Memory B cell (primary cell): ENCODE measurements at places on chromosomes 1 and 21.

- no peak for DNase-seq
These were observed 13.6 kb downstream of the RD3 start for GRCh38 chr1:211478376-211478775.

DNA sequence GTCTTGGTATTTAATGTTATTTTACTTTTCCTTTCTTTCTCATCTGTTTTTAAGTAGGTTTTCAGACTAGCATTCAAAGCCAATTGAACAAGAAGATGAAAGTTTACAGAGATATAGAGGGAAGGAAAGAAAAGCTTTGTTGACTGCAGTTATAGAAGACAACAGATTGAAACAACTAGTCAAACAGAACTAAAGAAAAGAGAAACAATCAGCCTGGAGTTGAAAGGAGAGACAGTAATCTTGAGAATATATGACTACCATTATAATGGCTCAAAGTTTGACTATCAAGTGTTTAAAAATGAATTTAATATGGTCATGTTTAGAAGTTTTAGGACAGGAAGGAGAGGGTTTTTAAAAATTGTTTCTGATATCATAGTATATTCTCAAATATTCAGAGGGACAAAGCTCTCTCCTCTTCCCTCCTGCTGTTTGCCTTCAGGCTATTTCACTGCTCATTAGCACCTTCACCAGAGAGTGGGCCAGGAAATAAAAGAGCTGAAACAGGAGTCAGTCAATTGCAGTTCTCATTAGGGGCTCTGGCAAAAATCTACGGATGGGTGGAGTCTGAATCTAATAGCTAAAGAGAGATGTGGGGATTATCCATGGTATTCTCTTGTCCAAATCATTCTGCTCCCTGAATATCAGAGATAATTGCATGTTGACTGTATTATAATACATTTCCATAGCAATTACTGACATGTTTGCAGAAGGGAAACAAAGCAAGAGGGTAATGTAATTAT is 577.8 kb downstream of the BRINP3 start:
- no peak for DNase-seq

DNA sequence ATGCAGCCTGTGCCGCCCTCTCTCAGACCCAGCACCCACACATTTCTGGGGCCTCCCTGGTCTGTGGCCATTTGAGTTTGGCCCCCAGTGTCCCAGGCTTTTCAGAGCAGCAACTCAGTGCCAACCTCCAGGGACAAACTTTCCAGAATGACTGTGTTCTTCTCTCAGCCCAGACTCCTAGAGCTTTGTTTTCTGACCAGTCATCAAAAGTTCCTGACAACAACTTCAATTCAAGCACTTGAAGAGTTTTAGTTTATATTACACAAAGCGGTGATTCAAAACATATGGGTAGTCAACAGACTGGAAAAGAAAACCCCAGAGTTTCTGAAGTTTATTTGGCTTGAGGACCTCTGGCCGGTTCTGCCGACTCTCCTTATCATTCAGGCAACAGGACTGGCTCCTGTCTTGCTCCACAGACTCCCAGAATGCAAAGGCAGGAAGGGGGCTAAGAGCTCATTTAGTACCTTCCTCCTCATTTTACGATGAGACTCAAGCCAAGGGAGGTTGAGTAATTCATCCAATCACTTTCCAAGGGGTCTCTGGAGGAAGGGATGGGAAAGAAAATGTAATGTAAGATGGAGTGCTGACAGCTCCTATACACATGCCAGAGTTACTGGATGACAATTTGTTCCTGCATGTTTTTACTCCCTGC is 27.0 kb upstream of the TIAM1 start:
- no peak for DNase-seq

DNA sequence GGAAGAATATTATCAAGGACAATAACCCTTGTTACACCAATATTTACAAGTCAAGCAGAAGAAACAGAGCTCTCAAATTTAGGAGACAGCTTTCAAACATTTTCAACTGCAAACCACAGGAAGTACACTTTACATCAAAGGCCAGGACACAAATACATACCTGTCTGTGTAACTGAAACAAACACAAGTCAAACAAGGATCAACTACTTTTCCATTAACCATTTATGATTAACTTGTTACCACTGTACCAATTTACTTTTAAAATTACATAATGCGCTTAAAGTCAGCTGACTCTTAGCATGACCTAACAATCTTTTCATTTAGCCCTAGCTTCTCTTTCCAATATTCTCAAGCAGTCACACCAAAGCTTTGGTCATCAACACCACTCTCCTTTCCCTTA is 43.5 kb downstream of the TRIM33 start:
- no peak for DNase-seq

GRCh38 chr1:15523104-15524020 is 653 bp downstream of the CASP9 start:
- DNase-seq: no peak

GRCh38 chr1:230215529-230215928 is 148.5 kb downstream of the GALNT2 start:
- DNase-seq: no peak

GRCh38 chr1:63524201-63524600 is 876 bp downstream of the EFCAB7 start:
- DNase-seq: no peak

GRCh38 chr1:55654171-55654570 is 439.0 kb upstream of the USP24 start:
- no peak for DNase-seq

- no peak for DNase-seq
These were observed 240.9 kb upstream of the CAMK1G start for GRCh38 chr1:209342441-209343175.

GRCh38 chr1:161725908-161726472 is 4.6 kb downstream of the FCRLB start:
- DNase-seq: peak; percentile 58

GRCh38 chr21:40672602-40673001 is 174.4 kb downstream of the DSCAM start:
- no peak for DNase-seq

- DNase-seq: no peak
These were observed 49.0 kb downstream of the CCN1 start for GRCh38 chr1:85629532-85629920.

DNA sequence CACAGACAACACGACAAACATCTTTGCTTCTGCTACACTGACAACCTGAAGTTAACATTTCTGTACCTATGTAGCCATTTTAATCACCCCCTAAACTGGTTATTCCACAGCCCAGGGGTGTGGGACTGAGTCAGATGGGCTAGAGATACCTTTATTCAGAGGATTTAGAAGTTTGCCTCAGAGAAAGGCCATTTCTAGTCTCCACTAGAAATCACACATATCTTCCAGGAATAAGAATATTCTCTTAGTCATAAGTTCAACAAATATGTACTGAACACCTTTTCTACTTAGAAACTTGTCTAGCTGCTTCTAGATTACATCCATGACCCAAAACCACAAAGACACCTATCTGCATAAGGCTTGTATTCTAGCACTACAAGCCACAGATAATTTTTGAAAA is 38.8 kb downstream of the ERG start:
- DNase-seq: no peak

DNA sequence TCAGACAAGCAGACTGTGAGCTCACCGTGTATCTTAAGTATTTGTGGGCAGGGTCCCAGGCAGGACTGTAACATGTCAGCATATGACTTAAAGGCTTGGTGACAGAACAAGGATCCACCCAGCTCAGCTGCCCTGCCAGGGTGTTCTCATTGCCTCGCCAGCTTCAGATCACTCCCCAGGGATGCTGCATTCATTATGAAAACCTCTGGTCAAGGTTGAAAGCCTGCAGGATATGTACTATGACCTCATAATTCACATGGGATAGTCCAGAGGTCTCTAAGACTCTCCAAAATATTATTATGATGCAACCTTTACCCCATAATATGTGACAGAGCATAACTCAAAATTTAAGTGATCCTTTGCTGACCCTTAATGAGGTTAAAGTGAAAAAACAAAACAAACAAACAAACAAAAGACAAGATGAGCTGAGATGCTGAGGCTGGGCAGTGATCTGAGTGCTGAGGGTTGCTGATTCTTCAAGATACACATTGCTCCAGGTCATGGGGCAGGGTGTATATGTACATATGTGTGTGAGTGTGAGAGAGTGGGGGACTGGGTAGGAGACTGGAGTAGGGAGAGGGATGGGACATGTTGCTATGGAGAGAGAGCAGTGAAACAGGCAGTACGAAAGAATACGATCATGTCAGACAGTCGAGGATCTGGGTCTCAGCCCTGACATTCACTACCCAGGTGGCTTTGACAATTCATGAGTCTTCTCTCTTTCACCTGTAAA is 98.8 kb upstream of the DUSP10 start:
- DNase-seq: no peak

DNA sequence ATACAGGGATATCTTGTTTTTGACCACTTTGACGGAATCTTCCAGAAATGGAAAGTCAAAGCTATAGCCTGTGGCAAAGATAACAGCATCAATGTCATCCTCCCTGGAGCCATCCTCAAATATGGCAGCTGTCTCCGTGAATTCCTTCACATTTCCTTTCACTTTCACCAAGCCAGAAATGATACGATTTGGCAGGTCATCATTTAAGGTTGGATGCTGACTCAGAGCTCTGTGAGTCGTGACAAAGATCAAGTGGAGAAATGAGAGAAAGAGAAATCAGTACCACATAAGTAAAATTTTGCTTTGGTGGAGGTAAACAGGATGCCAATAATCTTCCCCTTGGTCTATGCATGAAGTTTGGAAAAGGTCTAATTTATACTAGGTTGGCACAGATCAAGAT is 23.9 kb downstream of the FMO5 start:
- DNase-seq: no peak

- DNase-seq: no peak
These were observed 610.7 kb upstream of the ADGRL2 start for GRCh38 chr1:81190003-81190402.

- no peak for DNase-seq
These were observed 2.0 kb downstream of the ADAMTS1 start for GRCh38 chr21:26842974-26843932.

DNA sequence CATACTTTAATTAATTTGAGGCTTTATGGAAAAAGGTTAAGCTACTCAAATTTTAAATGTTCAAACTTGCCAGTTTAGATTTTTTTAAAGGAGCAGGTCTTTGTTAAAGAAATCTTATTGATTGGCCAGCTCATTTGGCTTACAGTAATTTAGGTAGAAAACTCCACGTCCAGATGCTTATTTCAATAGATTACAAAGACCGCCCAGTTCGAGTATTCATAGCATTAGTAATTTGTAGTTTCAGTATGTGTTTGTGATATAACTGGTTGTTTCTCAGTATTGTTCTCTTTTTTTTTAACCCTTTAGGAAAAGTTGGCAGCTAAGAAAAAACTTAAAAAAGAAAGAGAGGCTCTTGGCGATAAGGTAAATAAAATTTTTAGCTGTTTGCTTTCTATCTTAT is 1.6 kb downstream of the RPF1 start:
- DNase-seq: no peak

DNA sequence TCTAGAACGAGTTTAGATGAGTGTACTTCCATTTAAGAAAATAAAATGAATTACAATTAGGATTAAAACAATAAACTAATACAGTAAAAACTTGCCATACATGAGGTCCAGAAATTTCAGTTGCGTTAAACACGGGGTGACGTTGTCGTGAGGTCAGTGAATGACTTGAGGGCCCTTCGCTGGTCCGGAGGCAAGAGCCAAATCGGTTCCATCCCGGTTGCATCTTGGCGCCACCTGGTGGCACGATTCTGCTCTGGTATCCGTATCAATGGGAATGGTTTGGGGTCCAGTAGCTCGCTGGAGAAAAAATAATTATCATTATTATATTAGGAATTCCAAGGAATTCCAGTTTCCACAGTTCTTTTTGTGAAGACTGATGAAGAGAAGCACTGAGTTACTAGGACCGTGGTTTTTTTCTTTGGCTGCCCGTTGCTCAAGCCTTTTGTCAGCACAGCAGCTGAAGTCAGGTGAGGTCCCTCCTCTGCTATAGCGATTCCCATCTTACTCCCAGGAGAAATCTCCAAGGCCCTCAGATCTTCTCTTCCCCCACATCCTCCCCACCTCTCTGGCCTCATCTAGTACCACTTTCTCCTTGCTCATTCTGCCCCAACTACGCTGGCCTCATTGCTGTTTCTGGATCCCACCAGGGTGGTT is 161.4 kb downstream of the SLC35F3 start:
- peak; percentile 51 for DNase-seq

DNA sequence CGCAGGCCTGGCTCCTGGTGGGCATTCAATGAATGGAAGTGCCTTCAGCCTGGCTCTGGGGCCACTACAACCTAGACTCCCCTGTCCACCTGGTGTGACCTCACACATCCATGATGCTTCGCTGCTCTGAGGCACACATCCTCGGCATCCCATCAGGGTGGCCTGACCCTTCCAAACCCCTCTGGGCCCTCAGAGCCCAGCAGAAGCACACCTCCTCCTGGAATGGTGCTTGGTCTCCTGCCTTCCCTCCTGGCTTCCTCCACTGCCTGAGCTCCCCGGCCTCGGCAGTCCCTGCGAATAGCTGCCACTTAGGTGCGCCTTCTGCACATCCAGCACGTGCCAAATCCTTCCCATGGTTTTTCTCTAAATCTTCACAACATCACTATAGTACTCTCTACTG is 133.8 kb downstream of the GLIS1 start:
- DNase-seq: no peak

DNA sequence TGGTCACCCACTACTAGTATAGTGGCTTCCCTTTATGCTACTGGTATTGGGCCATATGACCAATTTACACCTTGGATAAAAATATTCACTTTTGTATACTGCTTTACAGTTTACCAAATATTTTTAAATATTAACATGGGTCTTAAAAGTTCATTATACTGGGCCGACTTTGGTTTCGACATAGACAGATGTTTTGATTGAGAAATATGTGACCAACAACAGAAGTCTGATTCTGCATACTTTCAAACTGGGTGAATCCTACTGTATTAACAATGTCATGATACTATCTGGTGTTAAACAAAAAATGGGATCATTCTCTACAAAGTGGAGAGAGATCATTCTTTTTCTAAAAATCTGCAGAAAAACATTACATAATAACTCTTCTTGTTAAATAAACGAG is 134.8 kb downstream of the AKT3 start:
- no peak for DNase-seq

- DNase-seq: no peak
These were observed 372.8 kb upstream of the PKN2 start for GRCh38 chr1:88311265-88311664.

- no peak for DNase-seq
These were observed 1.3 kb downstream of the KAZN start for GRCh38 chr1:14599800-14600199.

DNA sequence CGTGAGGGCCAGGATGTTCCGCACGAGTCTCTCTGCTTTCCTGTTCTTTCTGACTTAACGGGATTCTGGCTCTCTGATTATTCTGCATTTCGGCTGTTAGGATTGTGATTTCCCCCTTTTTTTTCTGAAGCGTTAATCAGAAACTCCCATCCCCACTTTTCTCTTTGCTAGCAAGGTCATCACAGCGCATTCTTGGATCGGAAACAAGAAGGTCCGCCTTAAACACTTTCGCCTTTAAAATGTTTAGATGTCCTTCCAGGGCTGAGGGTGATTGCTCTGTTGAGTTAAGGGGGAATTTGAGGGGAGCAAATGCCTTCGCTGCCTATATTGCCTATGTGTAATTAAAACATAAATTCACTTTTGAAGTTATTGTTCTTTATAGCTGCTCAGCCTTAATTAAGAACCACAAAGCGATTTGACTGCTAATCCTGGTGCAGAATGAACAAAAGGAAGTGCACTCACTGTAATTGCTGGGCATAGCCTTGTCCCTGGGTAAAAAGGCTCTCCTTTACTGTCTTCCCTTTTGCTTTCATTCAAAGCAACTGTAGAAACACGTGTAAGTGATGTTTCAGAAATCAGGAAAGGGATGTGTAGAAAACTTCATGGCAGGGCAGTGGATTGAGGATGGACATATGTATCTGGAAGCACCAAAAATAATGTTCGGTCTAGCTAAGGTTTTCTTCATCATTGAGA is 1.2 kb downstream of the LAMC1 start:
- DNase-seq: no peak

- peak; percentile 58 for DNase-seq
These were observed 66.1 kb downstream of the ADARB1 start for GRCh38 chr21:45140346-45140940.
